ENCODE measurements at places on chromosomes 5 and 9. TPM values are rescaled to one million over a fixed set of nuclear protein-coding genes. Genes with fewer than 3 reads are reported as not detected.

Gene ALG2
- total RNA-seq, result 34.7 TPM

Gene VAV2
- total RNA-seq, result 36.2 TPM

Gene CDH18
- total RNA-seq, result not detected

Gene HTR1A
- not detected for total RNA-seq

Gene FASTKD3
- total RNA-seq, result 4.9 TPM

Gene PCDHB9
- not detected for total RNA-seq

Gene MCCC2
- total RNA-seq, result 33.5 TPM

Gene HAPLN1
- under 0.01 TPM for total RNA-seq

Gene STC2
- 235 TPM for total RNA-seq

Gene IL7R
- 1.4 TPM for total RNA-seq

Gene CAVIN4
- under 0.01 TPM for total RNA-seq

Gene EPB41L4A
- total RNA-seq, result 3.6 TPM

Gene DNAJC21
- total RNA-seq, result 29.2 TPM

Gene UBQLN1
- 129 TPM for total RNA-seq

Gene IL13
- total RNA-seq, result not detected

Gene ENC1
- 129 TPM for total RNA-seq
